ENCODE measurements at places on chromosomes 3 and 15.
A peak's percentile ranks its signal among the peaks of the same experiment; 100 is the strongest.

GRCh38 chr3:131901686-131902085, 133.1 kb downstream of the CPNE4 start:
- H3K4me3 ChIP-seq = no peak overlapping the region
- no peak overlapping the region for H3K27ac ChIP-seq
- H3K36me3 ChIP-seq = no peaks in the 10 kb centered on the region
- no peak for DNase-seq

DNA sequence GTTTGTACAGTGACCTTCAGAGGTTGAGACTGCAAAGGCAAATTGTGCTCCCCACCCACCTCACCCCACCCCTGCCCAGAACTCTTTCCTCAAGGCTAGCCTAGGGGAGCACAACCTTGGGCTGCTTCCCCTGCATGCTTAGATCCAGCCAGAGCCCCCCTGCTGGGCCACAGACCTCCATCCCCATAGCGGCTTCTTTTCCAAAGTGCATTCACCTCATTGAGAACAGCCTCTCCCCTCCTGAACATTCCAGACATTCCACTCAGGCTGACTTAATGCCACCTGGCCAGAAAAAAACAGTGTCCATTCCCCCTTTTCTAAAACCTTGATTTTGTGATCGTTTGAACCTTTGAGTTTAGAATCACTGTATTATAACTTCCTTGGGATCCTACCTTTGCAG, 124.4 kb upstream of the TOPAZ1 start:
- no peak overlapping the region for H3K27ac ChIP-seq
- no peak overlapping the region for H3K4me3 ChIP-seq
- peaks cover 2% of the 10 kb centered on the region for H3K4me1 ChIP-seq

- DNase-seq = no peak
- H3K4me3 ChIP-seq = no peak overlapping the region
- peaks cover 7% of the 10 kb centered on the region for H3K36me3 ChIP-seq
- no peak overlapping the region for H3K27ac ChIP-seq
- peaks cover 38% of the 10 kb centered on the region for H3K4me1 ChIP-seq
These were observed 6.5 kb downstream of the PDCD10 start for GRCh38 chr3:167728176-167728575.

DNA sequence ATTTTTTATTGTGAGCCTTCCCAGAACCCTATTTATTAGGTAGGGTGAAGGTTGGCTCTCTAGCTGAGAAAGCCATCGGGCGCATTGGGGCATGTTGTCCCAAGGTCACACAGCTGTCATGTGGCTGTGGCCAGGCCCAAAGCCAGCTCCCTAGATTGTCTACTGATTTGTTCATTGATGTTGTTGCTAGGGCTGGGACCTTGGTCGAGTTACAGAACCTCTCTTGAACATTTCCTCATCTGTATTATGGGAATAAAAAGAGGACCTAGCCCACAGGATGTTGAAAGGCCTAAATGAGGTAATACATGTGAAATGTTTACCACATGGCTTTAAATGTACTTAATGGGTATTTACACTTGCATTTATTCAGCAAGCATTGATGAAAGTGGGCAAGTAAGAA, 252.5 kb downstream of the SUCLG2 start:
- no peaks in the 10 kb centered on the region for H3K27me3 ChIP-seq
- no peaks in the 10 kb centered on the region for H3K4me1 ChIP-seq
- H3K4me3 ChIP-seq = no peak overlapping the region
- no peak overlapping the region for H3K27ac ChIP-seq
- no peak for DNase-seq
- peaks cover 41% of the 10 kb centered on the region for H3K36me3 ChIP-seq

DNA sequence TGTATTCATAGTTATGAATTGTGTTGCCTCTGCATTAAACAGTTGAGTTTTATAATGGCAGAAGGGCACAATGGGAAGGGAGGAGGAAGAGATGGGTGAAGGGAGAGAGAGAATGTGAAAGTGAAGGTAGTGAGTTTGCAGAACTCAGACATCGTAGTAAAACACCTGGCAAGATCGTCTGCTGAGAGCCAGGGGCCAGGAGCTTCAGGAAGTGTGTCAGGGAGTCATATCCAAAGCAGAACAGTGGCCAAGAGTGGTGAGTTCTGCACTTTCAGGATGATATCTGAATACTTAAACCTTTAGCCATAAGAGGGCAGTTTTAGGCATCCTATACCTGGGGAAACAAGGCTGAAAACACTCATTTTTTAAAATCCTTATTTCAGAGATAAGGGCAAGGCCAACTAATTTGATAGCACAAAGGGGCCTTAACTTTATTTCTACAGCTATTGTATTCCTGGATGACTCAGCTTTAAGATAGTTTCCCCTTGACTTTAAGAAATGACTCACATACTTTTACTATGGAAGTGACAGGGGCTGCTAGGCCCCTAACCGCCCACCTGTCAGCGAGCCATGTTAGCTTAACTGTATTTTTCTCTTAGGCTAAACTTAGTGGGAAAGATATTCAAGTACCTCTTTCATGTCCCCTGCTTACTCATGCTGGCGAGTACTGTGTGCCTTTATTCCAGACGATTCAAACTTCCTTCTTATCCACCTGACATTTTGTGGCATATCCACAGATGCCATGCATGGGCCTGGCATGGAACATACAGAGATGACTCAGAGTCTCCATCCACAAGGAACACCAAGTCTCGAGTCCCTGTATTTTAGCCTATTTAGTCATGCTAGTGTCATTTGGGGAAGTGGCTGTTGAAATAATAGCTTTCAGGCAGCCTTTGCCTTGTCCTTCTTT, 53.9 kb downstream of the RLBP1 start:
- H3K27me3 ChIP-seq = no peaks in the 10 kb centered on the region
- no peak for DNase-seq
- peak overlapping the region; percentile 21 for H3K27ac ChIP-seq
- H3K4me3 ChIP-seq = no peak overlapping the region
- H3K4me1 ChIP-seq = peaks cover 3% of the 10 kb centered on the region
- peaks cover 3% of the 10 kb centered on the region for H3K36me3 ChIP-seq

- no peak for DNase-seq
- H3K27me3 ChIP-seq = no peaks in the 10 kb centered on the region
- H3K4me1 ChIP-seq = no peaks in the 10 kb centered on the region
- no peaks in the 10 kb centered on the region for H3K36me3 ChIP-seq
- no peak overlapping the region for H3K4me3 ChIP-seq
These were observed 626.1 kb downstream of the MAGI1 start for GRCh38 chr3:65412588-65412987.

DNA sequence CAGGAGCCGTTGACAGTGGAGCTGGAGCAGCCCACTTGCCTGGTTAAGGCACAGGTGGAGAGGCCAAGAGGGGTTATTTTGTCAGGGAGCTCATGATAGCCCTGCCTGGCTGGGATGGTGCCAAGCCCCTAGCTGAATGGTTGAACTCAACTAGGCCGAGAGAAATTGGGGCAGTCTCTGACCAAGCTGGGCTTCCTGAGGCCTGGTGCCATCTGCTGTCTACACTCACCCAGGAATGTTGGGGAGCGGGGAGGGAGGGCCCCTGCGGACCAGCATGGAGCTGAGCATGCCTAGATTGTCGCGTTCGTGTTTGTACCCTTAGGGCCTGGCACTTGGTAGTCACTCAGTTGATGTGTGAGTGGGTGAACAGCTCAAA, 1.2 kb downstream of the BRPF1 start:
- no peak for DNase-seq
- H3K36me3 ChIP-seq = peaks cover 6% of the 10 kb centered on the region
- peak overlapping the region; percentile 83 for H3K4me3 ChIP-seq
- H3K4me1 ChIP-seq = peaks cover 30% of the 10 kb centered on the region

All from memory B cell (primary cell).